ENCODE measurements at places on chromosomes 4 and X.

- DNase-seq, result no peak
These were observed 562 bp downstream of the AKAP17A start for GRCh38 chrX:1591863-1592469.

GRCh38 chr4:183906739-183907651 lies 1.9 kb downstream of the STOX2 start:
- DNase-seq, result peak; percentile 83

DNA sequence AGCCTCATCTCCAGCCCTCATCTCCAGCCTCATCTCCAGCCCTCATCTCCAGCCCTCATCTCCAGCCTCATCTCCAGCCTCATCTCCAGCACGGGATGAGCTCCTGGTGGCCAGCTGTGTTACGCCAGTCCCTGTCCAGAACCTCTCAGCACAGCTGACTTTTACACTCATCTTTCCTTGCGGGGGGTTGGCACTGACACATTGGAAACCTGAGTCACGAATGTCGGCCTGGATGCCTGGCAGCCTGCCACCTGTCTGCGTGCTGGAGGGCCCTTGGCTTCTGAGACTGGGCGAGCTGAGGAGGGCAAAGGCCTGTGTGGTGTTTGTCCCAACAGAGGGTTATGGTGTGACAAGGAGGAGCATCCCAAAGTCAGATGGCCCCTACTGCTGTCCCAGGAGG lies 66.1 kb upstream of the HGFAC start:
- no peak for DNase-seq

GRCh38 chrX:30589146-30589888 lies 11.8 kb upstream of the TASL start:
- no peak for DNase-seq

DNA sequence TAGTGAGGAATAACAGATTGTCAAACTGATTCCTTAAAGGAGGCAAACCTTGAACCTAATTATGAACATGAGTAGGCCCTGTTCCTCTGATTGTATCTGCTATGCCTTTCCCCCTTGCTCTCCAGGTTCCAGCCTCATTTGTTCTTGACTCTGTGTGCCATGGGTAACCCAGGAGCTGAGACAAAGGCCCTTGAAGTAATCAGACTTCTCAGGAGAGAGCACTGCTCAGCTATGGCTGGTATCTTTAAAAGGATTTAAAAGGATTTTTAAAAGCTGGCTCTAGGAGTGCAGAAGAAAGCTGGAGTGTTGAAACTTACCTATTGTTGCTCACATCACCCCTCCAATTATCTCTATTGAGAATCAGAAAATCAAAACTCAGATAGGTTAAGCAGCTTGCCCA lies 1565.5 kb upstream of the AGA start:
- DNase-seq, result peak; percentile 69

DNA sequence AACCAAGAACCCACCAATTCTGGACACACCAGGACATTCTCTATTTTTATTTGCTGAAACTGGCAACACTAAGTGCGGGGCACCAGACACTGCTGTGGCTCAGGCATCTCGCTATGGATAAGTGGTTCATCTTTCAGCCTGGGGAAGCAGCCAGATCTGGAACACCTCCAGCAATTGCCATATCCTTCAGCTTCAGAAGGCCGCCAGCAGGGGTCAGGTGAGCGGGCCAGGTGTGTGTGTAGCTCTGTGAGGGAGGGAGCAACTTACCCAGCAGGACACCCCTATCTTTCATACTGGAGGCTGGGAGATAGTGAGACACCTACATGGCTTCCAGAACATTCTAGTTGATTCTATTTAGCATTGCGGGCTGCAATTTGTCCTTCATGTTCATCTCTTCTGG lies 57.0 kb upstream of the GBA3 start:
- no peak for DNase-seq

- peak; percentile 45 for DNase-seq
These were observed 939.8 kb downstream of the GLUD2 start for GRCh38 chrX:121987163-121987562.

Data from brain (organoid and tissue), 16 donors.